ENCODE measurements at places on chromosomes 6 and 20.

- no peak for DNase-seq
Observed at GRCh38 chr6:160523223-160523622, 140.9 kb downstream of the LPA start.

DNA sequence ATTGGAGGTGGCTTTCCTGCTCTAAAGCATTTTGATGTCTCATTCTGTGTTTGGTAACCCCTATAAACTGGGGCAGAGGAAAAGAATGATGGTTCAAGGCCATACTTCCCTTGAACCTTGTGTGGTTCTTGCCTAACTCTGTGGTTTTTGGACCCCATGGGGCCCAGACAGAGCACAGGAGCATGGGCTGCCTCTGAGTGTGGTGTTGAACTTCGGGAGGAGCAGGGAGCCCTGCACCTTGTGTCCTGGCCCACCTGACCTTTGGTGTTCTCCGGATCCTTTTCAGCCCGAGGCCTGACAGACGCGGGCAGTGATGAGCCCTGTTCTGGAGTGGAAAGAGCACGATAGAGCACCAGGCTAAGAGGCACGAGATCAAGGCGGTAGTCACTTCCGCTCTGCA lies 18.8 kb downstream of the TMEM74B start:
- DNase-seq: no peak

- no peak for DNase-seq
Observed at GRCh38 chr6:133277900-133278545, 36.9 kb downstream of the EYA4 start.

- DNase-seq: no peak
Observed at GRCh38 chr6:159378411-159379328, 209.5 kb downstream of the FNDC1 start.

GRCh38 chr20:38873050-38873581 lies 53.1 kb upstream of the FAM83D start:
- peak; percentile 78 for DNase-seq

DNA sequence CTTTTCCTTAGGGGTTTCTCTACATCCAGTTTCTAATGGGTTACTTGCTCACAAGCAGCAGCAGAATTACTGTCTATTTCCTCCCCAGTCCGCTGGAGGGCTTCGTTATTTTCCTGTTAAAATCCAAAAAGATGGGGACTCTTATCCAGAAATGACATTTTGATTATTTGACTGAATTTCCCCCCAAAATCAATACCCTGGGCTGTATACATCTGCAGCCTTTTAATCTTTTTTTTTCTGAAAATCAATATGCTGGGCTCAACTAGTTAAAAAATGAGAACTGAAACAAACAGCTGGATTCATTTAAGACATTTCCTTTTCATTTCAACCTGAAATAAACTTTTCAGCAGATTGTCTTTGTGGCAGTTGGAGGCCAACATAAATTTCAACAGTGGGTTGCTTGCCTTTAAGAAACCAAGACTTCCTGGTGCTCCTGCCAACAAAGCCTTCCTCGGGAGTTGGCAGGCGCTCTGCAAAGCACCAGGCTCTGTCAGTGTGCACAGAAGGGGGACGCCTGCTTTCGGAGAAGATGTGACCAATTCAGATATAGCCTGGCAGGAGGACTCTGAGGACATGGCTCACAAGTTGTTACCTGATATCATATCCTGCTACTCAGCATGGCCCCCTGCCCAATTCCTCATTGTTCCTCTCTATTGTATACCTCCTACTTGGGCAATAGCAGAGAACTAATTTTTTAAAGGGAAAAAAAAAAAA lies 204.7 kb upstream of the ARG1 start:
- peak; percentile 30 for DNase-seq

GRCh38 chr6:168169624-168170023 lies 90.6 kb upstream of the FRMD1 start:
- DNase-seq: no peak

DNA sequence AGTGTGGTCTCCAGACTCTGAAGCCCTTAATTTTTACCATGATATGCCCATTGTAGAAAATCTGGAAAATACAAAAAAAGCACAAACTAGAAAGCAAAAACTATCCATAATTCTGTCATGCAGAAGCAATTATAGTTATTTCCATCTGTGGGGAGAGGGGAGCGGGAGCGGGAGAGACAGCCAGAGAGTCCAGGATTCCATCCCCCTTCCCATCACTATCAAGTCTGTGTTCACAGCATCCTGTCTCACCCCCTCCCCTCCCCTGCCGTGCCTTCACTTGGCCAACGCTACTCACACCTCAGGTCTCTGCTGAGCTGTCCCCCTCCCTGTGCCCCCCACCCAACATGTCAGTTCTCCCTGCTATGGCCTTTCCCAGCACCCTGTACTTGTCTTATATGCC lies 14.5 kb downstream of the RIMS4 start:
- no peak for DNase-seq

DNA sequence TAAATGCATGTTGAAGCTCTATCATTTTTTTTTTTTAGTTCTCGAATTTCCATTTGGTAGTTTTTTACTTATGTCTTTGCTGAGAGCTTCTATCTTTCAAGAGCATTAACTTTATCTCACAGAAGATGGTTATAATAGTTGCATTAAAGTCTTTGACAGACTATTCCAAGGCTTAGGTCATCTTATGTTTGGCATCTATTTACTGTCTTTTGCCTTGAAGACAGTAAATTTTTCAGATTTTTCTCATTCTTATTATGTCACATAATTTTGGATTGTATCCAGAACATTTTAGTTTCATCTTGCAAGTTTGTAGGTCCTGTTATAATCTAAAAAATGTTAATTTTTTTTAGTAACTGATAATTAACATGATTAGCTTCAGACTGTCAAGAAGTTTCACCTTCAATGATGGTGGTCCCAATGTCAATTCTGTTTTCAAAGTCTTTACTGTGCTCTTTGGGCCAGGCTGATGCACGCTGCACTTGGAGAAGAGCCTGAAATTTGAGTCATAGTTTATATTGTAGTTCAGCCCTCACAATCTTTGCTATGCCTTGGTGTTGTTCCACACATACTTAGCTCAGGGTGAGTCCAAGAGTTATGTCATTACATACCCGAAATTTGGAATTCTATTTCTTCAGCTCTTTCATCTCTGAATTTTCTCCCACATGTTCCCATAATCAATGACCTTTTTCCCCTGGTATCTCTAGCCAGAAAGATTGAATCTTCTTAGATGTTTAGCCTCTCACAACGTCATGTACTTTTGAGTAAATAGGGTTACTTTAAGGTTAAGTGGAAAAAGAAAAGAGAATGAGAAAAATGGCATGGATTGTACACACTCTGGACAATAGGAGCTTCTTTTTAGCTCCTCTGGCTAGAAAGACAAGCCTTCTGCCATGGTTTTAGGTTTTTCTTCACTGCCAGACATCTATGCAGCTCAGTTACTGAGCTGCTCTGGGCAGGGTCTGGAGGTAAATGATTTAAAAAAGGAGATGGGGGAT lies 110.3 kb upstream of the BTBD3 start:
- DNase-seq: no peak

DNA sequence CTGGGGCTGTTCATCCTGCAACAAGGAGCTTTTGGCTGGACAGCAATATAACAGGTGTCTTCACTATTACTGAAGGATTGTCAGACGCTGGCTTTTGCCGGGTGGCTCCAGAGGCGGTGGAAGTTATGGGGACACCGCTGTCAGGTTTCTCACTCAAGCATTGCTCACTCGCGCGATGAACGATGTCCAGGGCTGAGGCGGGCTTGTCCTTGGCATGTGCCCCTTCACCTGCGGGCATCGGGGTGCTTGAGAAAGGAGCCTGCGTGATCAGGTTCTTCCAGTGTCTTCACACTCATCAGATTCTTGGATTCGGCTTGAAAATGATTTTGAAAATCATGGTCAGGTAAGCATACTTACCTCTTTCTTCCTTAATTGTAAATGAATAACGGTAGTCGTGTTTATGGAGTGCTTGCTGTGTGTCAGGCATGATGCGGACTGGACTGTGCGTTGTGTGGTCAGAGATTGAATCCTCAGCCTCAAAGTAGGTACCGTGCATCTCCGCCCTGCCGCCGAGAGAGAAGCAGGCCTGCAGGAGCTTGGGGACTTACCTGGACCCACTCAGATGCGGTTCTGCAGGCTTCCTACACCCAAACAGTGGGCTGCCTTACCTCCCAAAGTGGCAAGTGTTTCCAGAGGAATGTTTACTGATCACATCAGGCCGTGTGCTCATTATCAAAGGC lies 18.3 kb upstream of the PYGB start:
- no peak for DNase-seq

GRCh38 chr6:144415835-144416237 lies 130.7 kb downstream of the UTRN start:
- no peak for DNase-seq

- DNase-seq: no peak
Observed at GRCh38 chr6:143515061-143515760, 3.7 kb upstream of the FUCA2 start.

- DNase-seq: no peak
Observed at GRCh38 chr6:89221971-89222711, 5.0 kb upstream of the GABRR1 start.

GRCh38 chr20:34324541-34324940 lies 21.4 kb upstream of the AHCY start:
- no peak for DNase-seq

GRCh38 chr6:36376742-36377141 lies 10.7 kb downstream of the ETV7 start:
- DNase-seq: no peak

GRCh38 chr6:29112135-29112534 lies 4.3 kb downstream of the OR2J3 start:
- DNase-seq: no peak

GRCh38 chr6:34066772-34067770 lies 78.8 kb downstream of the GRM4 start:
- DNase-seq: no peak

GRCh38 chr6:168310945-168311344 lies 8.6 kb downstream of the DACT2 start:
- DNase-seq: no peak

GRCh38 chr6:42099340-42100028 lies 42.9 kb downstream of the C6orf132 start:
- no peak for DNase-seq

DNA sequence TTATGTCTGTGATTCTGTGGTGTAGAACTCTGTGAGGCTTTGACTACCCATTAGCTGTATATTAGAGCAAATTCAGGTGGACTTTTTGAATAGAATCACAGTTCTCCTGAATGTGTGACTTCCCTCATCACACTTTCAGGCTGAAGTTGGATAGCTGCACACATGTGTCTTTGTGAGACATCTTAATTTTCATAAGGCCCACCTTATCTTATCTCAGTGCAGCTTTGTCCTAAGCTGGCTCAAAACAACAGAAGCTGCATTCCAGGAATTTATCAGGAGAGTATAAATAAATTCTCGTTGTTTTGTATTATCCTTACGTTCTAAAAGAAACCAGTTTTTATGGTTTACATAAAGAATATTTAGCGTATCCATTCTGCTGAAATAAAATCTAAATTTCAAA lies 26.2 kb upstream of the SLC35D3 start:
- no peak for DNase-seq

GRCh38 chr20:64053841-64054661 lies 4.6 kb upstream of the SOX18 start:
- DNase-seq: peak; percentile 70

DNA sequence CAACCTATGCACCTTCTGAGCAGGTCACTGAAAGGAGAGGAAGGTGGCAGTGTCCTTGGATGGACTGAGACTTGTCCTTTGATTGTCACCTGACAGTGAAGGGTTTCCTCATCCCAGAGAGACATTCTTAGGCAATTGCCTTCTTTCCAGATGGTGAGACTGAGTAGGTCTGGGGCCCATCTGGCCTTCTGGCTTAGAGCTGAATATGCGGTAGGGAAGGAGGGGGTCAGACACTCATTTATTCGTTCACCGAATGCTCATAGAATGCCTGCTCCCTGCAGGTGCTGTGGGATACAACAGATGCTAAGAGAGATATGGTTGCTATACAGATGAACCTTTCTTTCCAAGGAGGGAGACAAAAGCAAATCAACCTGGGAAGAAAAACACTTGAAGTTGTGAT lies 76.8 kb downstream of the BMP6 start:
- no peak for DNase-seq

- DNase-seq: no peak
Observed at GRCh38 chr20:22719167-22719591, 134.8 kb upstream of the FOXA2 start.

DNA sequence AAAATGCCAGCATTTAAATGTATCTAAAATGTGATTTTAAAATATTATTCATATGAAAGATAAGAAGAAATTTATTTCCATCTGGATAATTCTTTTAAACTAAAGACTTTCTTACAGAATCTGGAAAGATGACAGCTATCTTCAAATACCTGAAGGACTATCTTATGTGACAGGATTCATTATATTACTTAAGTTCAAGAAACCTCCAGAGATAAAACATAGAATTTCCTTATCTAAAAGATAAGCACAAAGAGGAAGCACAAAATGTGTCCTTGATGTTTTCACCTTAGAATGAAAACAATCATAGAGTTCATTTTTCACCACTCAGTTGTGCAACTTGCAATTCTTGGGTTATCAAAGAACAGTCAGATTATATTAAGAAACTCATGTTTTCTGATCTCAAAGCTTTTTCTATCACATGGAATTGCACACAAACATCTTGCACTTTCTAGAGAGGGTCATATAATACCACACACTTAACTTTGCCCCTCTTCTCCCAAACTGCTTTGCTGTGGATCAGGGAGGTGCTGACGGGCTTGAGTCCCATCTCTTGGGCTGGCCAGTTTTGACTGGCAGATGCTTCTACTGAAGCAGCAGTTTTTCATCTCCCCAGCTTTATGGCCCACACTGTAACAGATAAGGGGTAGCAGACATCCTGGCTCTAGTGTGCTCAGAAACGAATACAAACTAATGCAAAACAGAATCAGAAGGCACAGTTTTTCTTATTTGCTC lies 467.4 kb downstream of the CDC5L start:
- DNase-seq: no peak

- no peak for DNase-seq
Observed at GRCh38 chr20:54320148-54320607, 112.3 kb downstream of the PFDN4 start.

DNA sequence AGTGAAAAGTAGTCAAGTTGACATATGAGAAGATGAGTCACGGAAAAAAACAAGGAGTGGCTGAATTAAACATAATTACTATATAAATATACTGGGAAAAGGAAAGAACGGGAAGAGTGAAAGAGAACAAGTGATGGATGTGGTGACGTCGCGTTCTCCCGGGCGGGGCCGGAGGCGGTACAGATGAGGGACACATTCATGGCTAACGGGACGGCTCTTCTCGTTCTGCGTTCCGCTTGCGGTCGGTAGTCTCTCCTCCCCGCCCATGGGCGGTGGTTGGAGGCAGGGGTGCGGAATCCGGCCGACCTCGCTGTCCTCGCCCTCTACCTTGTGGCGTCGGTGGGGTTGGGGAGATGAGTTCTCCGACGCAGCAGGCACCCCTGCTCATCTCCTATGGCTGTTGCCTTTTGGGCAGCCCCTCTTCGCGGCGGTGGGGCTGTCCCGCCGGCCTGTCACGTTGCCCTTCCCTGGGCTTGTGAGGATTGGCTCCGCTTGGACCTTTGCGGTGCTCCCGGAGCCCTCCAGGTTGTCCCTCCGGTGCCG lies 22.5 kb downstream of the HLA-G start:
- DNase-seq: no peak

GRCh38 chr6:136341967-136342366 lies 52.3 kb upstream of the BCLAF1 start:
- no peak for DNase-seq

All from GM13976 (cell line).